ENCODE measurements at places on chromosomes 11 and 22.

- peak; percentile 50 for DNase-seq
These were observed 399.5 kb downstream of the BUD13 start for GRCh38 chr11:116373104-116373944.

DNA sequence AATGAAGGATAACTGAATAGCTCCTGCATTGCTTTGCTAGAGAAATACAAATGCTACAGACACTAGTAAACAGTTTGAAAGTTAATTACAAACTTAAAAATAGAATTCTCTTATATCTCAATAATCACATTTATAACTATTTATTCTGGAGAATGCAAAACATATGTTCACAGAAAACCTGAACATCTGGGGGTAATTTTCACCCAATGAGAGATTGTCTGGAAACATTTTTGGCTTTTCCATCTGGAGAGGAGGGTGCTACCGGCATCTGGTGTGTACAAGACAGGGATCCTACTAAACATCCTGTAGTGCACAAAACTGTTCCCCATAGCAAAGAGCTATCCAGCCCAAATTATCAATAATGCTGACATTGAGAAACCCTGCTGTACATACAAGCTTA lies 378.4 kb upstream of the CHORDC1 start:
- no peak for DNase-seq

DNA sequence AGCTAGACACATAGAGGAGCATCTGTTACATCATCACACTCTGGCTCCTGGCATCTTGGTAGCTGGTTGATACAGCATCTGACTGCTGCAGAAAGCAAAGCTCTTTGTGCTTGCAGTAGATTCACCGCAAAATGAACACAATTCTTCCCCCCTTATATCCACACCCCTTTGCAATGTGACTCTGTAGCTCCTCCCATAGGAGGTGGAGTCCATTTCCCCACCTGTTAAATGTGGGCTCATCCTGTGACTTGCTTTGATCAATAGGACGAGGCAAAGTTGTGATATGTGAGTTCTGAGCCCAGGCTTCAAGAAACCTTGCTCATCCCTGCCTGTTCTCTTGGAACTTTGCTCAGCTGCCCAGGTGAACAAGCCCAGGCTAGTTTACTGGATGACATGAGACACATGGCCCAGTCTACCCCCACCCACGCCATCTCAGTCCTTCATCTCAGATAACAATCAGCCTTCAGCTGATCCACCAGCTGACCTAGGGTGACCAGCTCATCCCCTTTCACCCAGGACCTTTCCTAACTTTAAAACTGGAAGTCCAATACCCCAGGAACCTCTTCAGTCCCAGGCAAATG lies 272.2 kb downstream of the TENM4 start:
- no peak for DNase-seq

GRCh38 chr11:95943546-95943945 lies 19.6 kb upstream of the MTMR2 start:
- DNase-seq = no peak

- DNase-seq = no peak
These were observed 47.5 kb downstream of the LINC01488 start for GRCh38 chr11:69529001-69529400.

GRCh38 chr22:48755059-48755949 lies 1072.4 kb downstream of the BRD1 start:
- DNase-seq = no peak

GRCh38 chr11:100625041-100625440 lies 62.0 kb upstream of the ARHGAP42 start:
- no peak for DNase-seq

- DNase-seq = no peak
These were observed 672 bp downstream of the RTL6 start for GRCh38 chr22:44497218-44497904.

DNA sequence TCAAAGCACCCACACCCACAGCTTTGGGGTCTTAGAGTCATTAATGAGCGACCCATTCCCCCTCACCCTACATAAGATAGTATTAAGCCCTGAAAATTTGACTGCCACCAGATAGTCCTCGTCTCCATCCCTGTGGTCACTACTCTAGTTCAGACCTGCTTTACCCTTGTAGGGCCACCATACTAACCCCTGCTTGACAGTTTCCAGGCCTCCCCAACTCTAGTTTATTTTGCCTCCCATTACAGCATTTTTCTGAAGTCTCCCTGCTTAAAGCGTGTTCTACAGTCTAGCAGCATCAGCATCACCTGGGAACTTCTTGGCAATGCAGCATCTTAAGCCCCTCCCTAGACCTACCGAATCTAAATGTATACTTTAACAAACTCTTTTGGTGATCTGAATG lies 192.4 kb downstream of the MAML2 start:
- no peak for DNase-seq

DNA sequence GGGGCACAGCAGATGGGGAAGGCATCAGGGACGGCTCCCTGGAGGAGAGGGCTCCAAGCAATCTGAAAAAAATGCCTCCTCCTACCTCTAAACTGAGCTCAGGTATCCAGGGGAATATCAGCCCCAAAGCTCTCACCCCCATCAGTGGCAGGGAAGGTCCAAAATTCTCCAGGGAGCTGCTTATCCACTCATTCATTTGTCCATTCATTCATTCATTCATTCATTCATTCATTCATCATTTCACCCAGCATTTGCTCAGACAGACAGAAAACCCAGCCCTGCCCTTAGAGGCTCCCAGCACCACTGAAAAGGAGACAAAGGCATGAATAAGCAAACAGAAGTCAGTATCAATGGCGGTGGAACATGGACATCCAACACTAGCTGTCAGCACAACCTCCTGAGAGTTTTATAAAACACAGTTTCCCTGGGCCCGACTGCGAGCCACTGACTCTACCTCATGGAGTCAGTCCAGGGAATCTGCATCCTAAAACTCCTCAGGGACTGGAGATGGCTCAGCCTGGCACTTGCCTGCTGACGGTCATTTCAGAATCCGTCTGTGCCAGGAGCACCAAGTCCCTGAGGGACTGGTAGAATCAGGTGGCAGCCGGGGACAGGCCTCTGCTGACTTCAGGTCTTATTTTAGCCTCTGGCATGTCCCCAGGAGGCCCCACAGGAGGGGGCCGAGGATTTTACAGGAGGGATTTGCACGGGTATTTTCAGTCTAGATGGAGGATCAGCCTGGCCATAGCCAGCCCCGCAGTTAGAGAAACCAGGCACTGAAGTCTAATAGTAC lies 164.6 kb downstream of the MN1 start:
- no peak for DNase-seq

DNA sequence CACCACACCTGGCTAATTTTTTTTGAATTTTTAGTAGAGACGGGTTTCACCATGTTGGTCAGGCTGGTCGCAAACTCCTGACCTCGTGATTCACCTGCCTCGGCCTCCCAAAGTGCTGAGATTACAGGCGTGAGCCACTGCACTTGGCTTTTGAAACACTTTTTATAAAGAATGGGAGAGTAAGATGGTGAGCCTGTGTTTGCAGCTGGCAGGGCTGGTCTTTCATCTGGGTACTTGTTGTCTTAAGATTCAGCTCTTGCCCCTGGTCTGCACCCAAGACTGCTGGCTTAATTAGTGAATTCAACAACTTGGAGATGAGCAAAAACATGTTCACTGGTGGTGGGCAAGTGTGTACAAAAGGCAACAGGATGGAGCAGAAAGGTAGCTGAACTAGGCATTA lies 4.0 kb downstream of the TSPAN18 start:
- no peak for DNase-seq

GRCh38 chr22:39745789-39746188 lies 147.8 kb downstream of the ENTHD1 start:
- no peak for DNase-seq

GRCh38 chr11:103433386-103434072 lies 324.3 kb downstream of the DYNC2H1 start:
- no peak for DNase-seq

- DNase-seq = peak; percentile 32
These were observed 17.8 kb upstream of the WNT7B start for GRCh38 chr22:45994491-45995404.

GRCh38 chr22:25492841-25493734 lies 71.4 kb upstream of the GRK3 start:
- peak; percentile 98 for DNase-seq

DNA sequence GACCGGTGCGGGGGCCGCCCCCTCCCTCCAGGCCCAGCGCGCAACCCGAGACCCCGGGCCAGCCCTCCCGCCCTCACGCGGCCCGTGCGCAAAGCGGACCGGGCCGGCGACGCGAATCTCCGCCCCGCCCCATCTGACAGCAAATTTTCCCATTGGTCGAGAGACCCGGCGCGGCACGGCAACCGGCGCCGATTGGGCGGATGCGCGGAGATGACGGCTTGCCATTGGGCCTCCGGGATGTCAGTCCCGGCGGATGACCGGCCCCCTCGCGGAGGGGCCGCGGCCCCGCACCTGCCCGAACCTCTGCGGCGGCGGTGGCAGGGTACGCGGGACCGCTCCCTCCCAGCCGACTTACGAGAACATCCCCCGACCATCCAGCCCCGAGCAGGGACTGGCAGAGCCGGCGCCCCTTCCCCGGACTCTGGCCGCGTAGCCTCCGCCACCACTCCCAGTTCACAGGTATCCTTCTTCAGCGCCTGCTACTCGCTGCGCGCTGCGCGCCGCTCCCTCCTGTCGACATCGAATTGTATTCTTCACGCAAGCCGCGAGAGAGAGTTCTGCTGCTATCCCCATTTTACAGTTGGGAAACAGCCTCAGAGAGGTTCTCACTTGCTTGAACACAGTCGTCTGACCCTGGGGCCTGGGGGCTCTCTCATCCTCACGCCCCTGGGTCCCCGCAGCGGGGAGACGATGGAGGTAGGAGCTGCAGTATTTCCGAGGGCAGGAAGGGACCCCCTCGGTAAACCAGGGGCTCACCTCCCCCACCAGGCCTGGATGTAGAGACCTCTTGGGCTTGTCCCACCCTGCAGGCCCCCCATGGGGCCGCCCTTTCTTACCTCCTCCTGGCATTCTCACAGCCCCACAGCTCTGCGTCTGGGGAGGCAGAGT lies at the start of gene ARVCF:
ARVCF (minus strand) TSS at position 90 of the 888 bp plus-strand sequence. CDS start 26,029 bp downstream, outside the sequence.
- peak; percentile 80 for DNase-seq

GRCh38 chr11:64742889-64743590 lies 902 bp downstream of the RASGRP2 start:
- DNase-seq = peak; percentile 26

GRCh38 chr11:8586805-8587204 lies 7.2 kb downstream of the STK33 start:
- no peak for DNase-seq
